Hair follicular keratinocyte (primary cell): ENCODE measurements at places on chromosomes 1 and 21. TPM values are rescaled to one million over a fixed set of nuclear protein-coding genes. Genes with fewer than 3 reads are reported as not detected.

Gene UBL4B
- not detected in 2 replicates for total RNA-seq

Gene CDK18
- total RNA-seq: 12.7 and 17.3 TPM in 2 replicates

Gene ELAPOR1
- 0.16 TPM in 1 of 2 replicates, not detected in the other for total RNA-seq

Gene NTMT2
- not detected in 2 replicates for total RNA-seq

Gene GPR89B
- 12.0 and 20.9 TPM in 2 replicates for total RNA-seq

Gene PKP1
- 68.9 and 94.7 TPM in 2 replicates for total RNA-seq

Gene IL24
- total RNA-seq: 12.4 and 14.1 TPM in 2 replicates

Gene ALX3
- total RNA-seq: not detected in 2 replicates

Gene CD1C
- not detected in 2 replicates for total RNA-seq

Gene ANXA9
- 0.31 and 0.61 TPM in 2 replicates for total RNA-seq

Gene FMO1
- not detected in 2 replicates for total RNA-seq

Gene SHE
- total RNA-seq: under 0.01 TPM in 1 of 2 replicates, not detected in the other

Gene LENEP
- not detected in 2 replicates for total RNA-seq

Gene KCNQ4
- 0.08 TPM in 2 replicates for total RNA-seq

Gene CFHR1
- total RNA-seq: not detected in 2 replicates

Gene RSPH1
- 1.3 TPM in 1 of 2 replicates, not detected in the other for total RNA-seq

Gene LCE2A
- not detected in 2 replicates for total RNA-seq

Gene LIPI
- not detected in 2 replicates for total RNA-seq

Gene ZMPSTE24
- total RNA-seq: 36.5 and 42.6 TPM in 2 replicates

Gene PPP1R15B
- 19.7 and 19.8 TPM in 2 replicates for total RNA-seq

Gene SPATA46
- not detected in 2 replicates for total RNA-seq
